NCI-H1048 (cell line): ENCODE measurements at places on chromosomes 1 and 21.

- no peak for DNase-seq
These were observed 106.7 kb downstream of the PTPRU start for GRCh38 chr1:29342983-29343382.

DNA sequence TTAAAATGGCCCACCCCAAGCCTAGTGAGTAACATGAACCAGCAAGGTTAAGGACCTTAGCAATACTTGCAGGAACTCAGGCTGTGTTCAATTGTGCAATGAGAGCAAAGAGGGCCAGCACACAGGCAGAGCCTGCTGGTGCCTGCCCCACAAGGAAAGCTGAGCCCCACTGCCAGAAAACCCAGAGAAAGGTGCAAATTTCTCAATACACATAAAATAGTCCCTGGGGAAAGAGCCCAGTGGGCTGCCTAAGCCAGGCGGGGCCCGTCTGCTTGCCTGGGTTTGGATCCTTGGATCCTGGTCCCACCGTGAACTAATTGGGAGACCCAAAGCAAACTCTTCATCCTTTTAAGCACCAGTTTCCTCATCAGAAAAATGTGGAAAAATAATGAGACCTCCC is 128.5 kb upstream of the CACNA1E start:
- no peak for DNase-seq

DNA sequence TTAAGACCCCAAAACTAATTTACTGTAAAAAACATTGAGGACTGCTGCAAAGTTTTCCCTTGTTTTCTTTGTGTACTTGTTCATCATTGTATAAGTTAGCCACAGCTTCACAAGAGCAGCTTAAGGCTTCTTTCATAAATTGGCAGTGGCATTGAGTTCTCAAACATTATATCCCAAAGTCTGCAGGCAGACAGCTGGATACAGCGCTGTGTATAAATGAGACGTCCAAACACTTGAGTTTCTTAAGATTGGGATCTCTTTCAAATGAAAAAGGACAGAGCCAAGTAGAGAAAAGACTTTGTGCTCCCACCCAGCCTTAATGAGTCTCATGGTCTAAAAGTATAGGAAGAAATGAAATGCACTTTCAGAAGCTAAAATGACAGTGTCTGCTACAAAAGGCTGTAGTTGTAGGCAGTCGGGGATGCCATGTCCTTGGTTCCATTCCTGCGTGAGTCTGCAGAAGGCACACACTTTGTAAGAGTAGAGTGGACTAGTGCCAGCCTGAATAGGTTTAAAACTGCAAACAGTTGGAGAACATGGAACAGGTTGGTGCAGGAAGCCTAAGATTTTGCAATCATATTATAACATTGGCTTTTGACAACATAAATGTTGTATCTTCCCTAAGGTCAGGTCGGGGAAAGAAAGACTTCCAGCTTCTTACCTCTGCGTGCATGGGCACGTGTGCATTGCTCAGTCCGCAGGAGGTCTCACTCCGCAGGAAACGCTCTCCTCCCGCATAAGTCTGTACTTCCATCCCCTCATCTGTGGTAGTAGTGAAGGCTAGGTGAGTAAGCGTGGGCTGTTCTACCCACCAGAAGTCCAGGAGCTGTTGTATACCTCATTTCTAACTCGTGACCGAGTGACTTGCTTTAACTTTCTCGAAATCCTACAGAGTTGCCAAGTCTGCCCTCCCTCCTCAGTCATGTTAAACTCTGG is 94.4 kb downstream of the CD247 start:
- no peak for DNase-seq

DNA sequence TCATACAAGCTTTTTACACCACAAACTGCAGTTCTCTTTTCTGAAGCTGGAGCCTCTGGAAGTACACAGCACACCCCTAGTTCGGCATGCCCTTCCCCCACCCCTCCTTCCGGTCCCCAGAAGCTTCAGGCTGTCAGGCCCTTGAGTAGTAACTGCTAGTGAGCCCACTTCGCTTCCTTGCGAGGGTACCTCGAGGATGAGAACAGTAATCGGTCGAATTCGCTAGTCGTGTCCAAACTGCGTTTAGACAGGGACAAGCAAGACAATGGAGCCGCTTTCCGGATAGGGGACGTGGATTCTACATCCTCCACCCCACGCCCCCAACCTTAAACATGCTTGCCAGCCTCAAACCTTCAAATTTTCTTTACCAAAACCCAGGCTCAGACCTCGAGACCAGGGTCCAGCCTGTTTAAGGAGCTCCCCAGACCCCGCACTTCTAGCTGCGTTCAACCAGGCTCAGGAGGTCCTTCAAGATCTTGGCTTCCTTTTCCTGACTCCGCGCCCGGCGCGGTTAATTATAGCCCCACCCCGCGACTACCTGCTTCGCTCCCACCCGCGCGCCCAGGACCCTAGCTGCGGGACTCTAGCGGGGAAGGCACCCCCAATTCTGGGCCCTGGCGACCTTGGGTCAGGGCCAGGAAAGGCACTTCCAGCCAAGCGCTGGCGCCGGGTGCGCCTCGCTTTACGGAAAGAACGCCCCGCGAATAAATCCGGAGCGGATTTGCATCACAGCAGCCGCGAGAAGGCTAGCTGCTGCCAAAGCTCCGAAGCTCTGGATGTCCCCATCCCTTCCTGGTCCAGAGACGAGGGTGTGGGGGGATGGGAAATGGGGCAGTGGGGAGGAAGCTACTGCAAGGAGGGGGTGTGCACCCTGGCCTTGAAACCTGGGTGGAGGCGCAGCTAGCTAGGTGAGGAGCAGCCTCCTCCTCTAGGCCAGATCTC is 8.1 kb upstream of the TSPAN1 start:
- no peak for DNase-seq

- no peak for DNase-seq
These were observed 24.2 kb downstream of the CYP4A22 start for GRCh38 chr1:47161298-47162040.

- DNase-seq = no peak
These were observed 77.0 kb downstream of the MORN1 start for GRCh38 chr1:2314273-2314802.

DNA sequence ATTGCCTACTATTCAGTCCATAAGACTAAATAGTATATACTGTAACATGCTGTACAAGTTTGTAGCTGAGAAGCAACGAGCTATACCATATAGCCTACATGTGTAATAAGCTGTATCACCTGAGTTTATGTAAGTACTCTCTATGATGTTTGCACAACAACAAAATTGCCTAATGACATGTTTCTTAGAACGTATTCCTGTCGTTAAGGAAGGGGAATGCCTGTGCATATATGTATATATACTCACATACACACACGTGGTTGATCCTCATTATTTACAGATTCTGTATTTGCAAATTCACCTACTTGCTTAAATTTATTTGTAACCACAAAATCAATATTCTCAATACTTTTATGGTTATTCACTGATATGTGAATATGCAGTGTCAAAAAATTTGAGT is 215.6 kb downstream of the GPR52 start:
- DNase-seq = no peak

DNA sequence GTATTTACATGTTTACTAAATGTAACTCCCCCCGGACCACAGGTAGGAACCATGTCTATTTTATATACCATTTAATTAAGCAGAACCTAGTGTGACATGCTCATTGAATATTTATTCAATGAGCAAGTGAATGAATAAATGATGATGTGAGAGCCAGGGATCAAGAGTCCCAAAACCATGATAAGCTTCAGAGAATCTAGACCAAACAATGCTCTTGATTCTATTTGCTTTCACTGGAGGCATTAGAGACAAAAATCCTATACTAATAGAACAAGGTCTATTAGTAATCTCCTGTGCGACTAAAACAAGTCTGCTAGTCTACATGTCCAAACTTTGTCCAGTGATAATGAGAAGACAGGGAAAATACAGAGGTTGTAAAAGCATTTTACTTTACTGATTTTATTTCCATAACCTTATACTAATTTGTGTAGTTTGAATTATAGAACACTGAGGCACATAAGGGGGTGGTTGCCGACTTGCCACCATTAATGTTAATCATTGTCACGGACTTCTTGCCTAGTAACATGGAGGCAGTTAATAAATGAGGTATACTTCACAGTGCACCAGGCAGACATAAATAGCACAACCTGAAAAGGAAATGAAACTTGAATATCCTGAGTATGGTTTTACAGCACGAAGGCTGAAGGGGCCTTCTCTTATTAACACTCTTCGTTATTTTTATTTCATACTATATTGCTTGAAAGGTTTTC is 69.8 kb downstream of the TBX15 start:
- DNase-seq = no peak

DNA sequence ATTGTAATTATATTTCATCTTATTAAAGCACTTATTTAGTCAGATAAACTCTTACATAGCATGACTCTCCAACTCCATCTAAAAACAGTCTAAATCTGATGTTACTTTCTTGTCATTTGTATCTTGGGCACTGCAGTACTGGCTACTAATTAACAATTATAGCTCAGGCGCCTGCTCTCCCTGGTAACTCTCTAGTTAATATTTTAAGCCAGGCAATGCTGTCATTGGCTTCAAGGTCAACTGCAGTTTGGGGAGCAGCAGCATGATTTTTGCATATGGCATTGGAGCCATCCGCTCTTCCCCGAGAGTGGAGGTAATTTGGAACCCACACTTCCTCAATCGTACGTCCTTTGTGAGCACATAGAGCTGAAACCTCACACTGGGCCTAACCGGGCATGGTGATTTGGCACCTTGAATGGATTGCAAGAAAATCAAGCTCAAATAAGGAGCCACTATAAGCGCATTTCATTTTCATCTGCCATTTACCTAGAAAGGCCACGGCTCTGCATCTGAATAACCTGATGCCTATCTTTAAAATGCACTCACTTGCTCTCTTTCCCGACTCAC is 187.7 kb downstream of the KAZN start:
- no peak for DNase-seq

DNA sequence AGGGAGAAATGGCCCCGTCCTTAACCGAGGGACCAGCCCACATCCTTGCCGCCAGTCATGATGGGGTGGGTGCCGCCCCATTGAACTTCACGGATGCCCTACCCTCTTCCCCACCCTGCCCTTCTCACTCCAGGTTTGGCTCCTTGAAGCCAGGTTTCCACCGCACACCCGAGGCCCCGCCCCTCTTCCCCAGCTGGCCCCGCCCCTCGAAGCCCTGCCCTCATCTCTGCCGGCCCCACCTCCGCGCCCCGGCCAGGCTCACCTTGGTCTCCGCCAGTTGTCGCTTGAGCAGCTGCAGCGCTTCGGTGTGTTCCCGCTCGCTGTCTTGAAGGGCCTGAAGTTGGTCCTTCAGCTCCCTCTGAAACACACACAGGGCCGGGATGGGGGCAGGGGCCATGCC is 16.6 kb downstream of the TRIM62 start:
- no peak for DNase-seq

DNA sequence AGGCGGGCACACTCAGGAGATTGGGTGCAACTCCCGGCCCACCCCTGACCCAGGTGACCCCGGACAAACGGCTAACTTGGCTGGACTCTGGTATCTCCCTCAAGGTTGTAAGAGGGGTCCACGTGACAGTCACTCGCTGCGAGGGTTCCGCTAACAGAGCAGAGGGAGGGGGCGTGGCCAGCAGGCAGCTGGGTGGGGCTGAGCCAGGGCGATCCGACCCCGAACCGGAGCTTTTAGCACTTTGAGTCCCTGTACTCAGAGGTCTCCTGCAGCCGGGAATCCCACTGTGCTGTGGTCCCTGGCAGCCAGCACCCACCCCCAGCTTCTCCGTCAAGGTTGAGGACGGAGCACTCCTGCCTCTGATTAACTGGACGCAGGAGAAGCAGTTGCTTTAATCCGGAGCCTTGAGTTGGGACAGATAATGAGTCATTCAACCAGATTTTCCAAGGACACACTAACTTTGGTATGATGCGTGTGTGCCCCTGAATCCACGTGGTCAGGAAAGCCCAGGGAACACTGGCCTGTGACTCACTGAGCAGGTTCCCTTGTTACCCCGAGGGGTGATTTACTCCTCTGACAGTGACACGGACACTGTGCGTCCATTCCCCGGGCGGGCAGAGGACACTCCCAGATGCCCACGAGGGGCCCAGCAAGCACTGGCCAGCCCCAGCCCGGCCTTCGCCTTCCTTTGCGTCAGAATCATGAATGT is 16.8 kb downstream of the TRPM2 start:
- no peak for DNase-seq

DNA sequence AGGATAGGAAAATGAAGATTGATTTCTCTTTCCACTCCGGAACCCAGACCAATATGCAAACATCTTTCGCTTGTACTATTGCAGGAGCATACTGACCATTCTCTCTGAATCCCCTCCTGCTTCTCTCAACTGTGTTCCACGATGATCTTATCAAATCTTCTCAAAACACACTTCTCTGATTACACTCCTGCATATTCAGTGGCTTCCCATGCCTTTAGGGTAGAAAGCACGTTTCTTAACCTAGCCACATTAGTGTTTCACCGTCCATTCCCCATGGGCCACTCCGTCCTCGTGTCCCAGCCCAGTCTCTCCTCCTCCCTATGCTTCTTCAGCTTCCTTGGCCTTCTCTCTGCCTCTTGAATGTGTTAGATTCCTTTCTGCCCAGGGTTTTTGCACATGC is 198.5 kb downstream of the ZP4 start:
- no peak for DNase-seq

DNA sequence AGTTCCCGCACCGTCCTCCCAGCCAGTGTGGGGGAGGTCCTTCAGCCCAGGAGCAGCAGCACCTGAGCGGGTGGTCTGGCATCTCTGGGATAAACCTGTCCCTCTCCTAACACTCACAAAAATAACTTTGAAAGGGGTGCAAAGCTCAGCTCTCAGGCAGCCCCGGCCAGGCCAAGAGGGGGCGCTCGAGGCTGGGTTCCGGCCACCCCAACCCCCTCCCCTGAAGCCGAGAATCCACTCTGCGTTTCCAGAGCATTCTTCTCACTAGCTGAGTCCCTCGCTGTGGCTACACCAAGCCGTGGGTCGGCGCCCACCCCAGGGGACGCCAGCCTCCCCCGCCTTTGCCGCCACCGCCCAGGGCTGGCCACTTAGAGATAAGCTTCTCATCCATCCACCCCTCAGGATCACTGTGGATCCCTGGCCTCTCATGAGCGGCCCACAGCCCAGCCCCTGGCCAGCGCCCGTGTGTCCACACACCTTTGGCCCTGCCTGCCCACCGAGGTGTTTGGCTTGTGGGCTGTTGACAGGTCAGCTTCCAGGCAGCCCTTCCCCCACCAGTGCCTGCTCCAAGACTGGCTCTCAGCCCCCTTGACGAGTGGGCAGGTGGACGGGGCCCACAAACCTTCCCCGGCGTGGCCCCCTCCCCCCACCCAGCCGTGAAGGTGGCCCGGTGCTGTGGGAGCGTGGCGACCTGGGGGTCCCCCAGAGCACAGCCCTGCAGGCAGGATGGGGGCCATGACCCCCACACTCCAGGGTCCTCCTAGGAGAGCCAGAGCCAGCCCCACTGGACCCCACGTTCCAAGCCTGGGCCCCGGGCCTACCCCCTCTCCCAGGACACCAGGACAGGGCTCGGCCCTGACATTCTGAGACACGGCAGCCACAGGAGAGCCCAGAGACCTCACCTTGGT is 1.9 kb downstream of the FTCD start:
- no peak for DNase-seq

GRCh38 chr1:22844621-22845020 is 128.0 kb downstream of the LACTBL1 start:
- DNase-seq = no peak

GRCh38 chr1:147478521-147478920 is 62.8 kb upstream of the BCL9 start:
- no peak for DNase-seq

GRCh38 chr1:204566583-204566955 is 50.4 kb downstream of the MDM4 start:
- no peak for DNase-seq

- no peak for DNase-seq
These were observed 6.1 kb downstream of the ERRFI1 start for GRCh38 chr1:8020032-8020431.
